ENCODE measurements at places on chromosomes 3 and 15.

DNA sequence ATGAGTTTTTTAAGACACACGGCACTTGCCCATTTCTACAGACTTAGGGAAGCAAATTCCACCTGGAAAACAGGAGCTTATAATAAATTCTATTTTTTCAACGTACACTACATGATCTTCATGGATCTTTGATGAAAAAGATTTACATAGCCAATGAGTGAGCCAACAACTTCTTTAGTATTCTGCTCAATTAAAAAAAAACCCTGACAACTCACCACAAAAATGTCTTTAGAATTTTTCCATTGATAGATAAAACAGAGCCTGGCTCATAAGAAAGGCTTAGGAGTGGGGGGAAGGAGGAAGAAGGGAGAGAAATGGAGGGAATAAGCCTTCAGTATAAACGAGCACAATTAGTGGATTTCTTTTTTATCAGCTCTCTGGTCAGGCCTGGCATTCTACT, 126.7 kb downstream of the ATP10A start:
- DNase-seq, result no peak

DNA sequence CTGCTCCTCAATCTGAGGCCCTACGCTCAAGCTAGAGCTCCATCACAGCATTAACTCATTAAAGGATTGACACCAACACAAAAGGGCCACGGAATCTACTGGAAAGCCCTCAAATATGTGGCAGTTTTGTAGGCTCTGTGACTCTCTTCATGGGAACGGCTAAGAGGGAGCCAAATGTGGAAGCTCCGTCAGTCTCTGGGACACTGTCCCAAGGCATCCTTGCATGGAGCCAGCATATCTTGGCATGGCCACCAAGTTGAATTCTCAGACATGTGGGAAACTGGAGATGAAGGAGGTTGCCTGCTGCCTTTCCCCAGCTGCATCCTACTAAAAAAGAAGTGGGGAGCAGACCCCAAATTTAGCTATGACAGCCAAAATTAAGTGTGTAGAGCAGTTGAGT, 296.9 kb downstream of the NTRK3 start:
- DNase-seq, result no peak

GRCh38 chr15:27324886-27325615, 354.1 kb downstream of the GABRG3 start:
- DNase-seq, result no peak

DNA sequence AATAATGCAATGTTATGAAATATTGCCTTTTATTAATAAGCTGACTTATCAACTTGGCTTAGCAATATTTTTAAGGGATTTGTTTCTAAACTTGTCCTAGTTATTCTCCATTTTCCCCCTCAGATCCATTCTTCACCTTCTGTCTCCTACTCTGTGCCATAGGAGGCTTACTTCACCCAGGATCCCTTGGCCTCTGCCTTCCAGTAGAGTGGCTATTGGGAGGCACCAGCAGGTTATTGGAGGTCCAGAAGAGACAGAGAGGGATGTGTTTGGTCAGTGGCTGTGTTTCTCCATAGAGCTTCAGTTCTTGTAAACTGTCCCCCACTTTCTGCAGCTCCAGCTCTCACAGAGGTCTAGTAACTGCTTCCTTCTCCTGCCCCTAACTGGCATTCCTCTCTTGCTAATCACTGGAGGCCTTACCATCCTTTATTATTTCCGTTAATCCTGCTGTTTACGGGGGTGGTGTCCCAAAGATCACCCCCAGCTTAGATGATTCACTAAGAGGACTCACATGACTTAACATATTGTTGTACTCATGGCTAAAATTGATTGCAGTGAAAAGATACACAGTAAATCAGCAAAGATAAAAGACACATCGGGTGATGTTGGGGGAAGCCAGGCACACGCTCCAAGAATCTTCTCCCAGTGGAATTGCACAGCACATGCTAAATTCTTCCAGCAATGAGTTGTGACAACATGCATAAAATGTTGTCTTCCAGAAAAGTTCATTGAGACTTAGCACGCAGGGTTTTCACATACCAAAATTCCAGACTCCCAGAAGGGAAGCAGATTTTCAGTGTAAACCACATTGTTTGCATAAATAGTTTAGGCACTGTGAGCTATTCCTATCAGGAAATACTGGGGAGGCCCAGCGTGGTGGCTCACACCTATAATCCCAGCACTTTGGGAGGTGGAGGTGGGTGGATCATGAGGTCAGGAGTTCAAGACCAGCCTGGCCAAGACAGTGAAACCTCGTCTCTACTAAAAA, 67.5 kb downstream of the RPL22L1 start:
- no peak for DNase-seq
